ENCODE measurements at places on chromosomes 3 and 15.
A peak's percentile ranks its signal among the peaks of the same experiment; 100 is the strongest.

DNA sequence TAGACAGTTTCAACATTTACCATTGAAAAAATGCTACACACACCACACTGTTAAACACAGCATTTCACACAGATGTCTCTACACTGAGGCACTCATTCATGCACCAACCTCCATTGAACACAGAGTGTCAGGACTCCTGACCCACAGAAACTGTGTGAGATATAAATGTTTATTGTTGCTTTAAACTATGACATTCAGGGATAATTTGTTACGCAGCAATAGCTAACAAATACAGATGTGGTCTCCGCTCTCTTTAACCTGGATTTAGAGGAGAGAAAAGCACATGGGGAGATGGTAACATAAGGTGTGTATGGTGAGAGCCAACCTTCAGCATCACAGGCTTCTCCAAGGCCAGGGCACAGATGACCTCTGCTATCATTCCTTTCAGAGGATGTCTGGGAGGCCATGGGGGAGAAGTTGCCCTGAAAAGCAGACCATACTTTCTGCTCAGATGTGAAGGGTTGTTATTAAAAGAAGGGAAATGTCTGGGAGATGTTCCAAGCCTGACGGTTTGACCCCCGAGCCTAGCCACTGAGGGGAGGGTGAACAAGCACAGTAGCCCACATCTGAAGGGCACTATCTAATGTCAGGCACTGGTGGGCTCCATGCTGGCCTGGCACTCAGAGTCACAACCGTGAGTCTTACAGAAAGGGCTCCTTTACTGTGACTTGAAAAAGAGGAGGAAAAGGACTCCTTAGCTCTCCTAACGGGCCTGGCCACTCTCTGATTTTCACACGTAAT lies 284.5 kb upstream of the TLE3 start:
- no peak for DNase-seq

- no peak for DNase-seq
Observed at GRCh38 chr3:67901681-67902080, 247.3 kb upstream of the SUCLG2 start.

- no peak for DNase-seq
Observed at GRCh38 chr3:39124876-39125840, 17.7 kb downstream of the TTC21A start.

DNA sequence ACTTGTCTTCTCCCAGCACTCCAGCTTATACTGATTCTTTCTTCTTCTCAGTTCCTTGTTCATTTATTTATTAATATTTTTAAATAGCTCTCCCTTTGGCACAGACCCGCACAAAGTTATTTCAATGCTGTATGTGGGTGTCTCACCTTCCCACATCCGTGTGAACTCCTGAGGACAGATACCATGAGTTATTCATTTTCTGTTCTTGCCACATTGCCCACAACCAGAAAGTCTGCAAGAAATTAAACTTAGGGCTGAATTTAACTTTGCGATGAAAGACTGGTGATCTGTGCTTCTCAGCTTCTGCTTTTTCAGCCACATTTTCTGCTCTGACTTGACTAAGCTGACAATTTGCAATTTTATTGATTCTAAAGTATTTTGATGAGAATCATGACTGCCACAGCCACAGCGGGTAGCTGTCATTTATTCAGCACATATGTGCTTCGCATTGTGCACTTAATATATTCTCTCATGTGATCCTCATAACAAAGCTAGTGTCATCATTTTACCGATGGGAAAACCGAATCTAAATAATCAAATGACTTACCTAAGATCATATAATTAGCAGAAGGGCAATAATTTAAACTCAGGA lies 569.8 kb downstream of the EDEM1 start:
- DNase-seq: no peak

DNA sequence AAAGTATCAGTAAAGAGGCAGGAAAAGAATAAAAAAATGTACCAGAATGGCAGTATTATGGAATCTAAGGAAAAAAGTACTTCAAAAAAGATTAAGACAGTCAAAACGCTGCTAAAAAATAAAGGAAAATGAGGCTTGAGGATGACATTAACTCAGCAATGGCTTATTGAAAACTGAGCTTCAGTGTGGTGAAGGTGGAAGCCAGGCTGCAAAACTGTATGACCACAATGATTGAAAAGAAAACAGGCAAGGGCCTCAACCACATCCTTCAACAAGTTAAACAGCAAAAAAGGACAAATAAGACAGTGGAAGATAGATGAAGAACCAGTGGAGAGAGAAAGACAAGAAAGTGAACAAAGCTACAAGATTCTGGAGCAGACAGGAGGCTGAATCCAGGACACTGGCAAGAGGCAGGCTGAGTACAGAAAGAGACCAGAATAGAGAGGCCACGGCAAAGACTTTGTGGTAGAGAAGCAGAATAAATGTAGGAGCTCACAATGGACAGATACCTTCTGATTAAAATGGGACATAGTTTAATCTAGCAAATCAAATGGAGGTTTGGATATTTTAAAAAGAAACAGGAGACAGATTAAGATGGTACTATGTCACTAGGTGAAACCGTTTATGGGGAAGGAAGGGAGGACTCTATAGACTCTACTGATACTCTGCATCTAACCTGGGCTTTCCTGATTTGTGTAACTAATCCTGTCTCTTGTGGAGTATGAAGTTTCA lies 86.1 kb downstream of the TJP1 start:
- no peak for DNase-seq

DNA sequence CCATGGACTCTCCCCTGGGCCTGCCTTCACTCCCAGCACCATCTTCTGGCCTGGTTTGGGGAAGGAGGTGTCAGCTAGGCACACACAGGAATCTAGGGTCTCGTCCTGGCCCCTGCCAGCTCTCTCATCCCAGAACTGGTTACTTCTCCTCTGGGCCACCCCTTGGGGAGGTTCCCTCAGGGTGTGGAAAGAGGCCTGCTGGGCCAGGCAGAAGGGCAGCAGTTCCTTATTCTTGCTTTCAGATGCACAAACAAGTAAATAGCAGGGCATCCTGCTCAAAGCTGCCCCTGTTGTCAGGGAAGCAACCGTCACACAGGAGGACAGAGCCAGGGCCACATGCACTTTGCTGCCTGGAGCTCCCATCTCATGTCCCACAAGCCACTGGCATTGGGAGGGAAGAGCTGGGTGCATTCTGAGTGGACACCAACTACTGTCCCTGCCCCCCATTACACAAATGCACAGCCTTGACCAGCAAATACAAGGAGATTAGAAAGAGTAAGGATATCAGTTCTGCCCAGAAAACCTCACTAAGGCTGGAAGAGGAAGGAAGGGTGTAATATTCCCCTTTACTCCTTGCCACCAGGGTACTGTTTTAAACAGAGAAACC lies 108.8 kb upstream of the HACD2 start:
- no peak for DNase-seq

DNA sequence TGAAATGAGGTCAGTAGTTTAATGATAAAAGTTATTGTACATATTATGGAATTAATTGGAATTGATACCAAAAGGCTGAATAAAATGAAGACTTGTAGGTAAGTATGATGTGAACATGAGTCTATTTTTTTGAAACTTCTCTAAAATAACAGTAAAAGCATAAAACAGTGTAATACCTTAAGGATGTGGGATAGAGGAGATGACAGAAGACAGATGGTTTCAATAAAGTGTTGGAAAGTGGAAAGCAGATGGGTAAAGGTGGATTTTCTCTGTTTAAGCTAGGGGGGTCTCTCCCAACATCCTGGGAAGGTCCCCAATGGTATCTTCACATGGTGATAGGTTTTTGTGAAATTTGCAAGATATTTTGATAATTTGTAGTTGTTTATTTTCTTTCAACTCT lies 41.6 kb downstream of the GMPS start:
- no peak for DNase-seq

- no peak for DNase-seq
Observed at GRCh38 chr15:101532865-101533264, 43.4 kb upstream of the PCSK6 start.

DNA sequence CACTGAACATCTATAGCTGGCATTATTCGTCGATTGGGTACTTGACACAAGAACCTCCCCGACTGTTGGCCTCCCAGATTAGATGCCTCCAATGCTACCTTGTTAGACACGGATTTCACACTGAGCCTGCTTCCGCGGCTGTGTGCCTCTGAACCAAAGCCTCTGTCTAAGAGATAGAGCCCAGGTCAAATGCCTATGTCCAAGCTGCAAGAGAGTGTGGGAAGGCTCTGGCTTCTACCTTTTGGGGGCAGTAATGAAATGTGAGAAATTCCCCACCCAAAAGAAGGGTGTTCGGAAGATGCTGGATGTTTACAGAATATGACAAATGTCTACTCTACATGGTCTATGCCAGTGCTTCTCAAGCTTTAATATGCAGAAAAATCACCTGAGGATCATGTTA lies 2.0 kb upstream of the RPUSD2 start:
- DNase-seq: no peak

DNA sequence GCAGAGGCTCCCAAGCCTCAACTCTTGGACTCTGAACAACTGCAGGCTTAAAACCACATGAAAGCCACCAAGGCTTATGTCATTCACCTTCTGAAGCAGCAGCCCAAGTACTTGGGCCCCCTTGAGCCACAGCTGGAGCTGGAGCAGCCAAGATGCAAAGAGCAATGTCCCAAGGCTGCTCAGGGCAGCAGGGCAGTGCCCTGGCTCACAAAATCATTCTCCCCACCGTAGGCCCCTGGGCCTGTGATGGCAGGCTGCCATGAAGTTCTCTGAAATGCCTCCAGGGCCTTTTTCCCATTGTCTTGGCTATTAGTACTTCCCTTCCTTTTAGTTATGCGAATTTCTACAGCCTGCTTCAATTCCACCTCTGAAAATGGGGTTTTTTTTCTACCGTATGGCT lies 83.4 kb downstream of the DCLK3 start:
- no peak for DNase-seq

DNA sequence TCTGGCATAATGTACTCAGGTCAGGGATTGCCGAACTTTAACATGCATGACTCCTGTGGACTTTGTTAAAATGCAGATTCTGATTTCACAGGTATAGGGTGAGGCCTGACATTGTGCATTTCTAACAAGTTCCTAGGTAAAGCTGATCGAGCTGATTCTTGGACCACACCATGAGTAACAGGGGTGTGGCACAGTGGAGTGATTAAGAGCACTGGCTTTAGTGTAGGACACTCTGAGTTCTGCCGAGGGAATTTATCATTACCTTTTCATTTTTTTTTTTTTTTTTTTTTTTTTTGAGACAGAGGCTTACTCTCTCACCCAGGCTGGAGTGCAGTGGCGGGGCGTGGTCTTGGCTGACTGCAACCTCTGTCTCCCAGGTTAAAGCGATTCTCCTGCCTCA lies 169.3 kb downstream of the ADAMTS9 start:
- DNase-seq: no peak

- no peak for DNase-seq
Observed at GRCh38 chr3:89521328-89521727, 413.9 kb downstream of the EPHA3 start.

- no peak for DNase-seq
Observed at GRCh38 chr3:37375184-37376127, 201.1 kb upstream of the LRRFIP2 start.

DNA sequence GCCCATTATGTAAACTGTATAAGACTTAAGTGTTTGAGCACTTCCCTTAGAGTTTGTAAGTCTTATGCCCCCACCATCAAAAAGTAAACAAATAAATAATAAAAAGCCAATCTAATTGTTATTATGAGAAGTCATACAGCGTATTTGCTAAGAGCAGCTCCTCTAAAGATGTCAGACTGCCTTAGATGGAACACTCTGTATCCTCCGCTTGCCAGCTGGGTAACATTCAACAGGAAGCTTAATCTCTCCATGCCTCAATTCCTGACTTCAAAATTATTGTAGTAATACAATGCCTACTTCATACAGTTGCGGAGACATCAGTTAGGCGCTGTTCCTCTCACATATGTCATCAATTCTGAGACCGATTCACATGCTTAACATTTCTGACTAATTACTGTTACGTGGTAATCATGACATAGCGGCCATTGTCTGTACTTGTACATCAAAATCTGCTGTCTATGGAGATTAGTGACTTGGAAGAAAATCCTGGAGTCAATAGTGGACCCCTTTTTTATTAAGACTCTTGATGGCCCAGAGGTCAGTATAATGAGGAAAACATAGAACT lies 417.7 kb downstream of the LPP start:
- no peak for DNase-seq

DNA sequence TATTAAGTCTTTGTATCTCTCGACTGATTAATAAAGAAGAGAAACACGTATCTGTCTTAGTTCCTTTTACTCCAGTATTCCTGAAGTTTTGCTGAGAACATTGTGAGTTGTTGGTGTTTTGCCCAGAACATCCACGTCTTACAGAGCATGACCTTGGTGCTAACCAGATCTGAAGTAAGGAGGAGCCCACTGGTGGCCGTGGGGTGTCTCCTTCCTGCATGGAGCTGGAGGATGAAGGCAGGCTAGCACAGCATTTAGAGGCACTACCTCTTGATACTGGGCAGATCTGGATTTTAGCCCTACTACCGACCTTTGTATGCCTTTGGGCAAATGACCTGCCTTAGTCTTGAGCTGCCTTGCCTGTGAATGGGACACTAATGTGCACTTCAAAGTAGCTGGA lies 28.9 kb upstream of the ESYT3 start:
- no peak for DNase-seq

GRCh38 chr15:61396235-61396919 lies 167.3 kb upstream of the RORA start:
- DNase-seq: no peak

- DNase-seq: no peak
Observed at GRCh38 chr3:114504941-114505628, 211.3 kb downstream of the TIGIT start.

GRCh38 chr15:101294731-101295606 lies at the start of gene SNRPA1:
TSS of gene SNRPA1 (minus strand) at chr15:101295248. CDS start at chr15:101295178, 70 bp downstream.
- peak; percentile 82 for DNase-seq

GRCh38 chr3:188060840-188061544 lies 93.0 kb upstream of the LPP start:
- DNase-seq: no peak

DNA sequence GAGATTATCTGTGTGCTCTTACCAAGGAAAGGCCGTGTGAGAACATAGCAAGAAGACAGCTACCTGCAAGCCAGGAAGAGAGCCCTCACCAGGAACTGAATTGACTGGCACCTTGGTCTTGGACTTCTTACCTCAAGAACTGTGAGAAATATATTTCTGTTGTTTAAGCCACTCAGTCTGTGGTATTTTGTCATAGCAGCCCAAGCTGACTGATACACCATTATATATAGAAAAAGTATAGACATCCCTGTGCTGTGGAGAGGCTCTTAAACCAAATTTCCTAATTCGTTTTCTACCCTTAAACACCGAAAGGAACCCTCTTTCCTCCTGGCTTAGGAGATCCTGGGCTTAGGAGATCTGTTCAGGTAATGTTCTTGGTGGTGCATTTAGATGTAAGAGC lies 44.8 kb downstream of the CGNL1 start:
- no peak for DNase-seq

DNA sequence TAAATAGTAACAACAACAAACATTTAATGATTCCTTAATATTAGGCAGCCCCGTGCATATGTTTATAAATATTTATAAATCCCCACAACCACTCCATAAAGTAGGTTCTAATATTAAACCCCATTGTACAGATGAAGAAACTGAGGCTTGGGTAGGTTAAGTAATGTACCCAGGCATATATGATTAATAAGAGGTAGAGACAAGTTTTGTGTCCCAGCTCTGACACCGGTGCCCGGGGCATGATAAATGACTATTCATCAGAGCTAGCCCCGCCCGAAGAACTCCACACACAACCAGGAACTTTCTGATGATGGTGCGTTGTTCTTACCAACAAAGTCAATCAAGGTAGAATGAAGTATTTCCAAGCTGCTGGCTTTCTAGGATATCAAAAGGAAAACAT lies 19.4 kb downstream of the CDCP1 start:
- DNase-seq: no peak

- DNase-seq: no peak
Observed at GRCh38 chr15:80588801-80589200, 106.3 kb upstream of the ABHD17C start.

GRCh38 chr15:48407646-48408045 lies 76.4 kb downstream of the DUT start:
- no peak for DNase-seq

Measured in NCI-H446 treated with DMSO at 0.1 percent for 48 hours (cell line).